A549 treated with RU486 at 1 μM for 4 hours (cell line): ENCODE measurements at places on chromosomes 5 and 9. TPM values are rescaled to one million over a fixed set of nuclear protein-coding genes. Genes with fewer than 3 reads are reported as not detected.

Gene SNX30
- 4.7 to 5.8 TPM (median 5.1 TPM) in 5 replicates for total RNA-seq

Gene SAXO1
- not detected in 5 replicates for total RNA-seq

Gene APBA1
- 0.16 to 0.51 TPM (median 0.24 TPM) in 5 replicates for total RNA-seq

Gene SPINK7
- total RNA-seq: not detected in 5 replicates

Gene NR2F1
- 3.6 to 6.0 TPM (median 4.9 TPM) in 5 replicates for total RNA-seq

Gene DMGDH
- total RNA-seq: not detected in 5 replicates

Gene SVEP1
- 1.2 to 1.7 TPM (median 1.6 TPM) in 5 replicates for total RNA-seq

Gene LRRC26
- total RNA-seq: 0.50 to 1.9 TPM (median 1.9 TPM) in 5 replicates

Gene MARCHF3
- 0.88 to 1.3 TPM (median 0.95 TPM) in 5 replicates for total RNA-seq

Gene DBH
- total RNA-seq: not detected in 5 replicates

Gene KCNV2
- not detected in 5 replicates for total RNA-seq

Gene LCN12
- total RNA-seq: 0.61 to 1.6 TPM (median 0.86 TPM) in 5 replicates

Gene SMIM3
- 3.4 to 4.1 TPM (median 4.0 TPM) in 5 replicates for total RNA-seq

Gene CTSV
- 10.4 to 14.9 TPM (median 12.9 TPM) in 5 replicates for total RNA-seq

Gene GMCL2
- total RNA-seq: not detected in 5 replicates

Gene PTTG1
- total RNA-seq: 204 to 310 TPM (median 215 TPM) in 5 replicates

Gene CCDC171
- total RNA-seq: 0.15 to 0.51 TPM (median 0.44 TPM) in 5 replicates
